ENCODE measurements at places on chromosomes 6 and 20.

- DNase-seq, result no peak
Measured at GRCh38 chr6:128400875-128401274, 119.5 kb downstream of the PTPRK start.

GRCh38 chr6:6604015-6604414, 15.5 kb downstream of the LY86 start:
- no peak for DNase-seq

DNA sequence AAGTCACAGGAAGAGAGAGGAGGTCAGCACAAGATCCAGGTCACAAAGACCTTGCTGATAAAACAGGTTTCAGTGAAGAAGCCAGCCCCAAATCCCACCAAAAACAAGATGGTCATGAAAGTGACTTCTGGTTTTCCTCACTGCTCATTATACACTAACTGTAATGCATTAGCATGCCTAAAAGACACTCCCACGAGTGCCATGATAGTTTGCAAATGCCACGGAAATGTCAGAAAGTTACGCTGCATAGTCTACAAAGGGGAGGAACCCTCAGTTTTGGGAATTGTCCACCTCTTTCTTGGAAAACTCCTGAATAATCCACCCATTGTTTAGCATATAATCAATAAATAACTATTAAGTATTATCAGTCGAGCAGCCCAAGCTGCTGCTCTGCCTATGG, 427.2 kb downstream of the RFPL4B start:
- DNase-seq, result no peak

GRCh38 chr6:25251426-25251825, 27.7 kb upstream of the CARMIL1 start:
- DNase-seq, result no peak

DNA sequence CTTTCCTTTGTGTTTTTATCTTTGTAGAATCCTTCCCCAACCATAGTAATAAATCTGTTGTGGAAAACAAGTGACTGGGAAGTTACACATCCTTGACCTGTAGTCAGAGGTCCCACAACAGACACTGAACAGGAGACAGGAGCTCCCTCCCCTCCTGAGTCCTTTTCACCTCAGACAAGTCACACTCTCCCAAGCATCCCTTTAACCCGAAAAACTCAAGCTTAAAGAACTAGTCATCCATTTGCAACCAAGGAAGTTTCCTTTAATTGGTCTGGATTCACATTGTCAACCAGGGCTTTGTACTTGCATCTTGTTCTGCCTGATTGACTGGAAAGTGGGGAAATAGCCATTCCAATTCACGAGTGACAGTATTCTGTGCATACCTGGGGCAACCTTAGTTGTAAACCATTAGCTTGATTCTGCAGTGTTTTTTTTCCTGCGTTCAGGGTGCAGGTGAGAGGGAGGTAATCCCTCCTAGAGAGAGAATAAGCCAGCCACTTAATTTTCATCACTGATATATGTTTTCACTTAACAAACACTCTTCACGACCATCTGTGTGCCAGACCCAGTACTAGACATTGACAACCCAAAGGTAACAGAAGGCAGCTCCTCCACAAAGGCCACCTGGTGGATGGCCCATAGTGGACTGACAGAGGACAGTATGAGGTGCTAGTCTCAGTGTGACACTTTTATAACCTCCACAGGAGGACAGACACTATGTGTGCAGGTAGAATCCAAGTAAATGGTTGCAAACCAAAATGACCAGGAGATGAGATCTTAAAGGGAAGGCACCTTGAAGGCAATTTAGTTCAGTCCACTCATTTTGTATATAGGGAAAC, 112.4 kb downstream of the SLX4IP start:
- DNase-seq, result no peak

DNA sequence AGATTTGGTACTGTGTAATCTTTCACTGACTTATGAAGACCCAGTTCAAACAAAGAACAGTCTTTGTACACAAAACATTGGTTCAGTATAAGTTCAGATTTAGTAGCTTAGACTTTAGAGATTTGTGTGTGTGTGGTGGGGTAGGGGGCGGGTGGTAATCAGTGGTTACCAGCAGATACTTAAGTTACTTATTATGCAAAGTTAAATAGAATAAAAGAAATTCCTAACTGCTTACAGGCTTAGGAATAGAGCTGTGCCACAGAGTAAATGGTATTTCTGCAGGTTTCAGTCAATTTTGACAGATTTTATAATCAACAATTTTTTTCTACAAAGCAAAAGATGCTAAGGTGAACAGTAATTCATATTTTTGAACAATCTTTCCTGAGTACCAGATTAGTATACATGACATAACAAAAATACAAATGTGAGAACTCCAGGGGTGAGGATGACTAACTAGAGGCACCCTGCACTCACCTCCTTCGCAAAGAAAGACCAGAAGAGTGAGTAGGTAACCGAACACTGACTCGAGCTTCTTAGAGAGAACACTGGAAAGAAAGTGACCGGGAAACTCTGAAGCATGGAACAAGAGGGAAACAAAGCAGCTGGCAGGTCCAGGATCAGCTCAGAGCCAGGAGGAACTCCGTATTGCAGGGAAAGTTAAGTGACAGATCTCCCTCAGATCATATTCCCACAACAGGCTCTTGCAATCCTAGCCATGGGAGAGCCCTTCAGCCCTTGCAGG, 560.6 kb downstream of the COL12A1 start:
- DNase-seq, result no peak

- DNase-seq, result no peak
Measured at GRCh38 chr6:122033564-122034181, 365.8 kb upstream of the HSF2 start.

DNA sequence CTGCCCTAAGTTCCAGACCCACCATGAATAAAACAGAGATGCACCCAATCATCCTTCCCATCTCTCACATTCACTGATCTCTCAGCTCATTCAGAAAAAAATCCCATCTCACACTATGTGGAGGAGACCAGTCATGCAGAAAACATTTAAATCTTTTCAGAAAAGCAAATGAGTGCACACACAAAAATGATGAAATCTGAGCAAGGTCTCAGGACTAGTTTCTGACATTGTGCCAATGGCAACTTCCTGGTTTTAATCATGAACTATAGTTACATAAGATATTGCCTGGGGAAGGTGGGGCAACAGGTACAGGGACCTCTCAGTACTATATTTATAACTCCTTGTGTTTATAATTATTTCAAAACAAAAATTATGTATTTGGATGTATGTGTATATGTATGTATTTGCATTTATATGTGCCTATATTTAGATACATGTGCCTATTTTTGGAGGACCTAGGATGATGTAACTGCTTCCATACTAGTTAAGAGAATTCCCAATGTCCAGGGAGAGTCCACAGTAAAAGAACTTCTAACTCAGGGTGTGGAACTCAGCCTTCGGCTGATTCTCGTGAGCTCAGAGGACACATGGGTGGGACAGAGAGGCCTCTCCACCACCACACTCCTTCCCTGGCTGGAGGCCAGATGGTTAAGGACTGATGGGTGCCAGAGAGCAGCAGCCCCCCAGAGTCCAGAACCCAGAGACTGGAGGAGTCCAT, 71.7 kb upstream of the MAP3K4 start:
- no peak for DNase-seq

- DNase-seq, result no peak
Measured at GRCh38 chr6:112321941-112322424, 25.1 kb upstream of the RFPL4B start.

DNA sequence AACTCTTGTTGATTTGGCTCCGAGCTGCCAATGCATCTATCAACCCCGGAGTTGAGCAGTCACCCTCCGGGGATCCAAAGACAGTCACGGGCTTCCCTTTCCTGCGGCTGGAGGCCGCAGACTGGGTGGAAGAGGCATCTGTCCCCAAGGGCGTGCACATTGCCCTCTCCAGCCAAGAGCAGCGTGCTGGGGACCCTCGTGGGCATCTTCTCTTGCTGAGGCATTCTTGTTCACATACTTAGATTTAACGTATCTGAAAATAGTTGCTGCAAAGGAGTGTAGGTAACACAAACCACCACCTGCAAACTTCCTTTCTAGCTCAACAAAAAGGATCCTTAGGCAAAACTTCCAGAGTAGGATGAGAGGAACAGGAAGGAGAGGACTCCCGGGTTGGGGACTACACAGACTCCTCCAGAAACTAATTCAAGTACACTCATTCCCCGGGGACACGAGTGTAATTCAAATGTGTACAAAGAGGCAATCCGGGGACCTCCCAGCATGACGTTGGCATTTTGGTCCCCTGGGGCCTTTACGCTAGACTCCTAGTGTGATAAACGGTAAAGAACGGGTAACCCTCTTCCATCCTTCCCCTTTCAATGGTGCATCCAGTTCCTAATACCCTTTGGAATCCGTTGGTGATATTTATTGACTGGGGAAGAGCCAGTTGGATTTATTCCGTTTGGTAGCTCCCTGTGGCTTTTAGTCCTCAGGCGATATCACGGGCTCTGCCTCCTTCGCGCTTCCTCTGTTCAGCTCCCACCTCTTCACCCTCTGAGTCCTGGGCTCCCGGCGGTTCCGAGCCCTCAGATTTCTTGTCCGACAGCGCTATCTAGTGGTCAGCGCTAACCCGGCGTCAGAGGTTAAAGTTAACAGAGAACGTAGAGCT, 2.7 kb upstream of the COL12A1 start:
- DNase-seq, result peak; percentile 69

- no peak for DNase-seq
Measured at GRCh38 chr6:105711216-105711615, 308.3 kb upstream of the PREP start.

DNA sequence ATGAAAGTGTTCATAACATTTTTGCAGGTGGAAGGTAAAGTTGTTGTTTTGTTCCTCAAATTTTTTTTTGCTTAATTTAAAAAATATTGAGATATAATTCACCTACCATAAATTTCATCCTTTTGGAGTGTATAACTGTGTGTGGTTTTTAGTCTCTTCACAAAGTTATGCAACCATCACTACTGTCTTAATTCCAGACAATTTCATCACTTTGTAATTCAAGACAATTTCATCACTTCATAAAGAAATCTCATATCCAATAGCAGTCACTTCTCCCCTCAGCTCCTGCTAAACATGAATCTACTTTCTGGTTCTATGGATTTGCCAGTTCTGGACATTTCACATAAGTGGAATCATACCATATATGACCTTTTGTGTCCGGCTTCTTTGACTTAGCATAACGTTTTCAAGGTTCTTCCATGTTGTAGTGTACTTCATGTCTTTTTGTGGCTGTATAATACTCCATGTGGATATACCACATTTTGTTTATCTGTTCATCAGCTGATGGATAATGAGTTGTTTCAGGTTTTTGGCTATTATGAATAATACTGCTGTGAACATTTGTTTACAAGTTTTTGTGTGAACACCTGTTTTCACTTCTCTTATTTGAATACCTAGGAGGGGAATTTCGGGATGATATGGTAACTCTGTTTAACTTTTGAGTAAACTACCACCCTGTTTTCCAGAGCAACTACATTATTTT, 18.8 kb downstream of the ZFAND3 start:
- no peak for DNase-seq

DNA sequence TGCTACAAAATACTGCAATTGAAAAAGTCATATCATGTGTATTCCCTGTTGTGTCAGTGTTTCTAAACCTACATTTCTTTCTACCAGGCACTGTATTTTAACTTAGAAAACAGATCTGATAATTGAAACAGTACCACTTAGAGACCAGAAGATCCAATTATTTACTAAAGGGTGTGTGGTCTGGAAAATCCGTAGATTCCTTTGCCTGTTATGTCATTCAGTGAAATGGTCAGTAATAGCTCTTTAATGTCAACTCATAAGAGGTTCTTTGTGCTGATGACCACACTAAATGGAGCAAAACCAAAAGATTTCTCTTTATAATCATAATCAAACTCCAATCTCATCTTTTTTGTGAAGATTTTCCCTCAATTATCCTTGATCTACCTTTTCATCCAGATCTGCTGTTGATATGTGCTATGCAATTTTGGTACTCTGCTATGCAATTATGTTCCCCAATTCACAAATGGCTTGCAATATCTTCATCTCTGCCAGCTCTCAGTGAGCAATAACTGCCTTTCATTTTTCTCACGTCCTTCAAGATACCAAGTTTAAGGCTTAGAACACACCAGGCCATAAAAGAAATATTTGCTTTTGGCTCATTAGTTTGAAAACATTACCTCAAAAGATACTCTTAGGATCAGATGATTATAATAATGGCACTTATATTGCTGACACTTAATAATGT, 165.5 kb downstream of the MOXD1 start:
- DNase-seq, result no peak

DNA sequence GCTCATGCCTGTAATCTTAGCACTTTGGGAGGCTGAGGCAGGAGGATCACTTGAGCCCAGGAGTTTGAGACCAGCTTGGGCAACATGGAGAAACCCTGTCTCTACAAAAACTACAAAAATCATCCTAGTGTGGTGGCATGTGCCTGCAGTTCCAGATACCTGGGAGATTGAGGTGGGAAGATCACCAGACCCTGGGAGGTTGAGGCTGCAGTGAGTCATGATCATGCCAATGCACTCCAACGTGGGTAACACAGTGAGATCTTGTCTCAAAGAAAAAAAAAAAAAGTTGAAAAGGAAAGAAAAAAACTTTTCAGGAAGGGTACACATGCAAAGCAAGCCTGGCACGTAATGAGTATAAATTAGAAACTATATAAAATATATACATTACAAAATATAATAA, 65.8 kb upstream of the FBXO30 start:
- no peak for DNase-seq

GRCh38 chr6:25341203-25341552, 62.0 kb downstream of the CARMIL1 start:
- no peak for DNase-seq

DNA sequence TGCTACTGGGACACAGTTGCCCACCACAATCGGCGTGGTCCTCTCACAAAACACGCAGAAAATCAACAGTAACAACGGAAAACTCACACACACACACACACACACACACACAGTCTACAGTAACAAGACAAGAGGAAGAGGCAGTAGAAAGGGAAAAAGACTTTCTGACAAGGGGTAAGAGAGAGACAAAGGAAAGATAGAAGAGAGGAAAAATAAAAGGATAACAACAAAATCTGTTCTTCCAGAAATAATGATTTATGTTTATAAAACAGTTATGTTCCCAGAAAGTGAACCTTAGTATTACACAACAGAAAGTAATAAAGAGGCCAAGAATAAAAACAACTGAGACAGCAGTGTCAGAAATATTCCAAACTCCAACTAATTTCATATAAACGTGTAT, 2.9 kb downstream of the RANBP9 start:
- no peak for DNase-seq

DNA sequence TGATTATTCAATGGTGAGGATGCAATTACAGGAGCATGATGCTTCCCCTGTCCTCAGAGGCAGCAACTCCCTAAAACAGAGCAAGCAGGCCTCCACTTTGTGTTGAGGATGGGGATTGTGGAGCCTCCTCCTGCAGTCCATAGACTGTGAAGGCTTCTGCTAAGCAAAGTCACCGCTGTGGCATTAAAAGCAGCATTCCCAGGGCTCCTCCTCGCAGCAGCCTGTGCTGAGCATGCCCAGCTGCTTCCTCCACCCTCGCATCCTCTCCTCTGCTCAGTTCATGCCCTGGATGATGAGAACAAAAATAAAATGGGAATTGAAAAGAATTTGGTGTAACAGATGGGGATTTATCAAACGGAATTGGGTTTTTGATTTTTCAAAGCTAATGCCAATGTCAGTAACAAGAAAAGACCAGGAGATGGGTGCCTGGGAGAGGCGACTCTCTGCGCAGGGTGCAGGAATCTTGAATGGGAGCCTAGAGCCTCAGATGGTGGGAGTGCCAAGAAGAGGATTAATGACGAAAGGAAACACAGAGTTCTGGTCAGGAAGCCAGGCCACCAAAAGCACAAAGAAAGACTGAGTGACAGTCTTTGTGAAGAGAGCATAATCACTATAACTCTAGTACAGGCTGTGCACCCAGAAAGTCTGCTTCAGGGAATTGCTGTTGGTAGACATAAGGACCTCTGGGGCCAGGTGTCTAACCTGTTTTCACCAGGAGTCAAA, 347.6 kb downstream of the TPBG start:
- no peak for DNase-seq

GRCh38 chr6:5724911-5725310, 281.8 kb downstream of the NRN1 start:
- DNase-seq, result no peak
